ENCODE measurements at places on chromosomes 4 and X. TPM values are rescaled to one million over a fixed set of nuclear protein-coding genes. Genes with fewer than 3 reads are reported as not detected.

TMEM131L gene
- 3.6 TPM for polyA plus RNA-seq

ARHGAP36 gene
- not detected for polyA plus RNA-seq

PPBP gene
- not detected for polyA plus RNA-seq

XG gene
- 0.98 TPM for polyA plus RNA-seq

GYG2 gene
- 3.1 TPM for polyA plus RNA-seq

PRDM8 gene
- 3.6 TPM for polyA plus RNA-seq

ART3 gene
- polyA plus RNA-seq = 0.11 TPM

DNA sequence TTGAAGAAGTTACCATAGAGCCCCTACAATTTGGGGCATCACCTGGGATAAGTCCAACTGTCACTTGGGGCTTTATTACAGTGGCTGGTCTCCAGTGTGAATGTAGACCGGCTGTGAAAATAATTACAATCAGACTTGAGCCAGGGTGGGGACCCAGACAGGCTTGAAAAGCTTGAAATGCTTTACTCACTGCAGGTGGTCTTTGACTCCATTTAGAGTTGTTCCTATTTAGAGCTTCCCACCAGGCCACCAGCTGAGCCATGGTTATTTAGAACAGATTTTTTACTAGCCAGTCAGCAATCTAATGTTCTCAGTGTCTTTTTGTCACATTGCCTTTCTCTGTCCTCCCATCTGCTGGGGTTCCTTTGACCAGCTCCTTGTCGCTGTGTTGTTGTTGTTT lies 5.7 kb downstream of the ARHGAP10 start:
- H3K4me3 ChIP-seq = no peak overlapping the region
- no peak for DNase-seq
- H3K4me1 ChIP-seq = peaks cover 23% of the 10 kb centered on the region

- H3K27ac ChIP-seq = no peak overlapping the region
- no peaks in the 10 kb centered on the region for H3K36me3 ChIP-seq
- no peaks in the 10 kb centered on the region for H3K4me1 ChIP-seq
- H3K27me3 ChIP-seq = no peaks in the 10 kb centered on the region
- H3K4me3 ChIP-seq = no peak overlapping the region
- no peak for DNase-seq
Observed at GRCh38 chr4:146407257-146407656, 114.5 kb downstream of the SLC10A7 start.

DNA sequence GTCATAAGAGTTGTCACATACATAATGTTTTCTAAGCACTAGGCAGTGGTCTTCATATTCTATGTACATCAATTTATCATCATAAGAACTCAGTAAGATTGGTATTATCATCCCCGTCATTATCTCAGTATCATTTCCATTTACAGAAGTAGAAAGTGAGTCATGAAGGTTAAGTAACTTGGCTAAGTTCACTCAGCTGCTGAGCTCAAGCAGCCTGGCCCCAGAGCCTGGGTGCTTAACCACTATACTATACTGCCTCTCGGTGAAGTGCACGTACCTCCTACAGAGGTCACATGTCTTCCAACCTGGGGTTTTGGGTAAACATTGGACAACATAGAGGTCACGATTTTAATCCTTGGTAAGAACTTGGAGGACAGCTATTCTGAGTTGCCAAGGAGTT lies 161.5 kb upstream of the GATB start:
- no peaks in the 10 kb centered on the region for H3K36me3 ChIP-seq
- H3K4me1 ChIP-seq = peaks cover 2% of the 10 kb centered on the region
- DNase-seq = no peak
- no peak overlapping the region for H3K27ac ChIP-seq
- H3K27me3 ChIP-seq = peaks cover 4% of the 10 kb centered on the region

- no peaks in the 10 kb centered on the region for H3K36me3 ChIP-seq
- no peak overlapping the region for H3K4me3 ChIP-seq
- H3K27me3 ChIP-seq = no peaks in the 10 kb centered on the region
- DNase-seq = no peak
- H3K27ac ChIP-seq = no peak overlapping the region
Observed at GRCh38 chrX:30504309-30504708, 73.3 kb downstream of the TASL start.

GRCh38 chr4:26576231-26576739 lies 7.6 kb upstream of the TBC1D19 start:
- no peaks in the 10 kb centered on the region for H3K27me3 ChIP-seq
- no peak overlapping the region for H3K27ac ChIP-seq
- DNase-seq = no peak
- no peaks in the 10 kb centered on the region for H3K4me1 ChIP-seq
- H3K4me3 ChIP-seq = no peak overlapping the region
- H3K36me3 ChIP-seq = no peaks in the 10 kb centered on the region

Measured in ovary (tissue), 10 donors.